ENCODE measurements at places on chromosomes 4 and X.

- DNase-seq: no peak
These were observed 219.0 kb downstream of the TLL1 start for GRCh38 chr4:166091912-166092510.

- DNase-seq: no peak
These were observed 32.4 kb downstream of the SLC2A9 start for GRCh38 chr4:9988933-9989332.

DNA sequence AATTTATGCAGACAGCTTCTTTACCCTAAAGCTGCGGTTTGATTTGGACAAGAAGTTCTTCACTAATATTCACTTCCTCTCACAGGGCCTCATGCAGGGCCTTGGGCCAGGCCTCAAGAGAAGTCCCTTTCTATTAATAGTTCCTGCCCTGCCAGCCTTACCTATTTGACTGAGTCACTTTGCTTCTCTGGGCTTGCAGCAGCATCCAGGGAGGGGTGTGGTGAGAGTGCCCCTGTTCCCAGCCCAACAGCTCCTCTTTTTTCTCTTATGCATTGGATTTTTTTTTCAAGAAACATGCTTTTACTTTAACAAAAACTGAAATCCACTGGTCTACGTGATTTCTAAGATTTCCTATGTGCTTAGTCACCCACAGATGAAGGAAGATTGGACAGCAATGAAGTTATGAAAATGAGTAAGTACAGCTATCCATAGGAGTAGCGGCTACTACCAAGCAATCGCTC is 26.7 kb downstream of the FAM156B start:
- DNase-seq: no peak

GRCh38 chr4:88610771-88611170 is 18.5 kb downstream of the HERC3 start:
- no peak for DNase-seq

GRCh38 chrX:144214651-144215050 is 330.8 kb downstream of the UBE2NL start:
- no peak for DNase-seq

Measured in stimulated activated CD4-positive, alpha-beta T cell treated with anti-CD3 and anti-CD28 coated beads, Interleukin-1b, Interleukin-23, amount 100 ng/mL, for 1 hour (primary cell).